Eye (tissue), 1 donor: ENCODE measurements at places on chromosomes 13 and 19.

- no peak for DNase-seq
These were observed 14.7 kb downstream of the KLF2 start for GRCh38 chr19:16339361-16339725.

DNA sequence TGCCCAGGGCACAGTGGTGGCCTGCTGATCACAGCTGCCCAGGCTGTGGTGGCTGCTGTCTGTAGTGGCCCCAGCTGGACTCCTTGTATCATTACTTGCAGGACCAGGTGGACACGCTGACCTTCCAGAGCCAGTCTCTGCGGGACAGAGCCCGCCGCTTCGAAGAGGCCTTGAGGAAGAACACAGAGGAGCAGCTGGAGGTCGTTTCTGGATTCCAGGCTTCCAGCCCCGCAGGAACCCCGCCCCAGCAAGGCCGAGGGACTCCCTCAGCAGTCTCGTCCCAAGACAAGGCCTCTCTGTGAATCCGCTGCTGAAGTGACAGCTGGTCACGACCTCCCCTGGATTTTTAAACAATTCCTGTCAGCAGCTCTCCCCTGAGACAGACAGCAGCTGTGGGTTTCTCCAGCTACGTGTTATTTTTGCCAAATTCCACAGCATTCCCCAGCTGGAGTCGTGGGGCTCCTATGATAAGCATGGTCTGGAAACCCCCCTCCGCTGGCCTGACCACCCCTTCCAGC is 98.3 kb downstream of the SLC7A1 start:
- DNase-seq: peak; percentile 90

- DNase-seq: no peak
These were observed 94.7 kb downstream of the ZDHHC20 start for GRCh38 chr13:21364357-21364756.

- no peak for DNase-seq
These were observed 3.1 kb upstream of the TNFSF13B start for GRCh38 chr13:108266321-108266990.

GRCh38 chr13:33728271-33729037 is 89.5 kb upstream of the RFC3 start:
- no peak for DNase-seq

- peak; percentile 96 for DNase-seq
These were observed 4.3 kb downstream of the CD37 start for GRCh38 chr19:49339301-49340068.

DNA sequence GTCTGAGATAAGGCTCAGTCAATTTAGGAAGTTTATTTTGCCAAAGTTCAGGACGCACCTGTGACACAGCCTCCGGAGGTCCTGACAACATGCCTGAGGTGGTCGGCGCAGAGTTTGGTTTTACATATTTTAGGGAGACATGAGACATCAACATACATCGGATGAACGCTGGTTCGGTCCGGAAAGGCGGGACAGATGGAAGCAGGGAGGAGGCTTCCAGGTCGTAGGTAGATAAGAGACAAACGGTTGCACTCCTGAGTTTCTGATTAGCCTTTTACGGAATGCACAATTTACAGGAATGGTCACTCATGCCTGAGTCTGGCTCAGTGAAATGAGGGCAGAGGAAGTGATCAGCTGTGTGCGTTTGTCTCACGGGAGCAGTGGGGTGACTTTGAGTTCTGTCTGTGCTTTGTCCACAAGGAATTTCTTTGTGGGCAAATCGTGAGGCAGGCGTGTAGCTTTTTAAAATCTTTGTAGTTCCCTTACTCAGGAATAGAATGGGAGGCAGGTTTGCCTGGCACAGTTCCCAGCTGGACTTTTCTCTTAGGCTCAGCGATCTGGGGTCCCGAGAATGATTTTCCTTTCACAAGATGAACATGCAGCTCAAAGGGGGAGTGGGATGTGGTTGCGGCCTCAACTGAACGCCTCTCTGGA is 36.2 kb downstream of the C13orf46 start:
- DNase-seq: peak; percentile 82

- DNase-seq: no peak
These were observed 168.0 kb downstream of the FOXO1 start for GRCh38 chr13:40498461-40498860.

DNA sequence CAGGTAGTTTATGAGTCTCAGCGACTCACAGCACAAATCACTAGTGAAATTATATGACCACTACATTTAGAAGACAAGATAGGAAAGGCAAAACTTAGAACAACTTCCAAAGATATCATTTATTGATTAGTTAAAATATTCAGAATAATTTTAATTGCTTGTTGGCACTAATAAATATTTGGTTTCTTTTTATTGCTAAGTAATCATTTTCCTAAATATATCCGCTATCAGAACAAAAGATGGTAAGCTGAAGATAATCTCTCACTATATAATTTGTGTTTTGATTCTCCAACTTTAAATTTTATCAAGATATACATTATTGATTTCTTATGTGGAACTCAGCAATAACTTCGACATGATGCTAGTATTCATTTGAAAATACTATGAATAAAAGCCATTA is 248.5 kb downstream of the DIAPH3 start:
- DNase-seq: no peak

GRCh38 chr13:53238261-53238660 is 209.6 kb downstream of the OLFM4 start:
- DNase-seq: peak; percentile 48

DNA sequence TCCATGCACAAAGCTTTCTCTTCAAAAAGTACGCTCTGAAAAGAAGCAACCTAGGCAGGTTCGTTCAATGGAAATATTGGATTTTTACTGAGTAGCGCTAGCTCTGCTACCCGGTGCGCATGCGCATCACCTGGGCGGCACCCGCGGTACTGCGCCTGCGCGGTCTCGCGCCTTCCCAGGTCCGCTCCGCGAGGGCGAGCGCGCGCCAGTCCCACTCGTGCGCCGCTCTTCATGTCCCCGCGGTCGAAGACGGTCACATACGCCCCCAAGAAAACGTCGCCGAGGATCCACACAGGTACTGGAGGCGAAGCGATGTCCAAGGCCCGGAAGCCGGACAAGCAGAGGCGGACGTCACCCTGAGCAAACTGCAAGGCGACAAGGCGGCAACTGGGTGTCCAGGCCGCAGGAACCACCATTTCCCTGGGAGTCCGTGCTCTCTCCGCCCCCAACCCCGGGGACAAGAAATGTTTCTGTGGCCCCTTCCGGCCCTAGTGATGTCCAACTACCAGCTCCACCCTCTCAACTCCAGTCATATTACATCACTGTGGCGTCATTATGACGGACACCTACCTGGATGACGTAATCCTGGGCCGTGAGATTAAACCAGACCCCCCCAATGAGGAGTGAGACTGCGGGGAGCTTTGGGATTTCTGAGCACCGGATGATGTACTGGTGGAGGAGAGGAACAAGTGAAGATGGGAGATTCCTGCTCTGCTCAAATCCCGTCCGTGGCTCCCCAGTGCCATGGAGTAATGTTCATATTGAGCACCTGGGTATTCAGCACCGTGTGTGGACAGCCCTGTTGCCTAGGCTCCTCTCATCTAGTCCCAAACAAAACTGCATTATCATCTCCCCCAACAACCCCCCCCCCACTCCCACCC is 4.8 kb upstream of the KCNC3 start:
- DNase-seq: peak; percentile 97
